Spinal cord (tissue), 10 donors: ENCODE measurements at places on chromosomes 1 and 21. TPM values are rescaled to one million over a fixed set of nuclear protein-coding genes. Genes with fewer than 3 reads are reported as not detected.
A peak's percentile ranks its signal among the peaks of the same experiment; 100 is the strongest.

Gene AIM2
- total RNA-seq, result 2.8 TPM

Gene SPRR1B
- not detected for total RNA-seq

Gene LYPLA2
- total RNA-seq, result 28.3 TPM

Gene PLPP3
- total RNA-seq, result 123 TPM

Gene LAMC1
- total RNA-seq, result 170 TPM

- no peaks in the 10 kb centered on the region for H3K27me3 ChIP-seq
- H3K27ac ChIP-seq, result no peak overlapping the region
- DNase-seq, result no peak
Observed at GRCh38 chr1:64171246-64171645, 32.2 kb upstream of the UBE2U start.

GRCh38 chr1:44842862-44843655 is at the start of gene PTCH2:
Gene PTCH2, minus strand, starts transcription at chr1:44843253. Its CDS starts 321 bp downstream, at chr1:44842932.
- DNase-seq, result peak; percentile 73
- H3K4me3 ChIP-seq, result peak within 1 kb of the TSS; percentile 70
- peaks cover 24% of the 10 kb centered on the region for H3K36me3 ChIP-seq
- peaks cover 30% of the 10 kb centered on the region for H3K4me1 ChIP-seq
- H3K27ac ChIP-seq, result peak within 1 kb of the TSS; percentile 71
- no peaks in the 10 kb centered on the region for H3K27me3 ChIP-seq

- H3K27ac ChIP-seq, result no peak overlapping the region
- H3K27me3 ChIP-seq, result no peaks in the 10 kb centered on the region
- no peaks in the 10 kb centered on the region for H3K36me3 ChIP-seq
- no peak for DNase-seq
- H3K4me1 ChIP-seq, result peaks cover 26% of the 10 kb centered on the region
Observed at GRCh38 chr1:7223334-7224080, 438.3 kb downstream of the CAMTA1 start.

DNA sequence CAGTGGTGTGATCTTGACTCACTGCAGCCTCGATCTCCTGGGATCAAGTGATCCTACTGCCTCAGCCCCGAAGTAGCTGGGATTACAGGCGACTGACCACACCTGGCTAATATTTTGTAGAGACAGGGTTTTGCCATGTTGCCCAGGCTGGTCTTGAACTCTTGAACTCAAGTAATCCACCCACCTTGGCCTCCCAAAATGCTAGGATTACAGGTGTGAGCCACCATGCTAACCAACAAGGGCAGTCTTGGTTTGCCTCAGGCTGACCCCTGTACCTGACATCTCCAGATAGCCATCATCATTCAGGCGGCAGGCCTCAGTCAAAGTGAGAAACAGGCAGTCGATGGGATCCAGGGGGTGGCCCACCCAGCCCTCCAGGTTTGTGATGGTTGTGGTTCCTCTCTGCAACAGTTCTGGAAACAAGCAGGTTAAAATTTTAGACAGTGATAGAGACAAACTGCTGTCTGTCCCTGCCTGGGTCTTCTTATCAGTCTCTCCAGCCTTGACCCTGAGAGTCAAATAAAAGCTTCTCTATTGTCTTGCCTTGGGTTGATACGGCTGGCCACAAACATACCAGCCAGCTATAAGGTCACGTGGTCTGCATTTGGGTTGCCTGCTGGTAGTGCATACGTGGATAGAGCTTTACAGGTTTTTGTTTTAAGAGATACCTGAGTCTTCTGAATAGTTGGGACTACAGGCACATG is 26.8 kb downstream of the UROD start:
- no peak for DNase-seq
- H3K27ac ChIP-seq, result no peak overlapping the region
- H3K36me3 ChIP-seq, result peaks cover 19% of the 10 kb centered on the region
- H3K27me3 ChIP-seq, result no peaks in the 10 kb centered on the region
- H3K4me1 ChIP-seq, result no peaks in the 10 kb centered on the region
- H3K4me3 ChIP-seq, result no peak overlapping the region

DNA sequence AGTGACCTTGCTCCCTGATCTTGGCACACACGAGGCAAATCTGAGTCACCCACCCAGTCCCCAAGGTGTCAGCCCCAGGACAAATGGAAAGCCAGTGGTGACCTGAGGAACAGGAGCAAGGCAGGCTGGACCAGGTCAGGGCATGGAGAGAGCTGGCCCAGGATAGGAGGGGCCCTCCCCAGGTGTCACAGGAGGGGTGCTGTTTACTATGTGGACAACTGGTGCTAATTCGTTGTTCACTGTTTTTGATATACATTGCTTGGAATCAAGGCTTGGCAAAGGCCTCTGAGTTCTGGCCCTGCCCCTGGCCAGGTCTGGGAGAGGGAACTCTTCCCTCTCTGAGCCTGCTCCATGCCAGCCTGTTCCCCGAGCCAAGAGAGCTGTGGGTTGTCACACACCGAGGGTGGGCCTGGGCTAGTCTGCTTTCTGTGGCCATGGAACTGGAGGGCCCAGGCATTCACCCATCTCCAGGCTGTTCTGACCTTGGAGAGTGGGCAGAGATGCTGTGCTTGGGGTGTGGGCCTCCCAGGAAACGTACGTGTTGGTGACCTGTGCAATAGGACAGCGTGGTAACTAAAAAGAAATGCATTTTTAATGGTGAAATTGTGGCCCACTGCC is 41.8 kb downstream of the CRYAA start:
- H3K36me3 ChIP-seq, result no peaks in the 10 kb centered on the region
- H3K27ac ChIP-seq, result no peak overlapping the region
- DNase-seq, result peak; percentile 29
- peaks cover 20% of the 10 kb centered on the region for H3K4me1 ChIP-seq
- no peaks in the 10 kb centered on the region for H3K27me3 ChIP-seq

DNA sequence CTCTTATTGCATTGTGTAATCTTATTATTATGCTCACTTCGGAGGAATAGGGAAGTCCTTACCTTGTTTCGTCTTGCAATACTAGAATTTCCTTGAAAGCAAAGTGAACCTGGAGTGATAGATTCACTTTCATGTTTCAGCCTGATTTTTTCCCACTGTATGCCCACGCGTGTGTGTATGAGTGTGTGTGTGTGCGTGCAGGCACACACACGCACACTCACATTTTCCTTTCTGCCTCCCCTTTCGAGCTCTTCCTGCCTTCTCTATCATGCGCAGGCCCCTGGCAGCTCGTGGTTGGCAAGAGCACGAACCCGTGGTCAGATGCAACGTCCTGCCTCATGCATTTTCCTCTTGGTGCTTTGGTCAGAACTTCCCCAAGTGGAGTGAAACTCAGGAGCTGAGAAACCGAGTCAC is at the start of gene GCSAML:
GCSAML (plus strand) TSS at position 366 of the 414 bp plus-strand sequence. CDS start 58 bp downstream, outside the sequence.
- no peak within 1 kb of the TSS for H3K4me3 ChIP-seq
- DNase-seq, result no peak
- H3K4me1 ChIP-seq, result no peaks in the 10 kb centered on the region
- H3K36me3 ChIP-seq, result no peaks in the 10 kb centered on the region
- H3K27me3 ChIP-seq, result no peaks in the 10 kb centered on the region

- no peaks in the 10 kb centered on the region for H3K4me1 ChIP-seq
- H3K27me3 ChIP-seq, result no peaks in the 10 kb centered on the region
- H3K4me3 ChIP-seq, result no peak overlapping the region
- no peak overlapping the region for H3K27ac ChIP-seq
- DNase-seq, result no peak
Observed at GRCh38 chr1:83918688-83919285, 80.1 kb downstream of the TTLL7 start.

GRCh38 chr1:69913977-69914376 is 291.4 kb downstream of the LRRC40 start:
- no peaks in the 10 kb centered on the region for H3K27me3 ChIP-seq
- no peak overlapping the region for H3K4me3 ChIP-seq
- DNase-seq, result no peak
- no peaks in the 10 kb centered on the region for H3K36me3 ChIP-seq
- H3K4me1 ChIP-seq, result no peaks in the 10 kb centered on the region

- H3K36me3 ChIP-seq, result no peaks in the 10 kb centered on the region
- no peaks in the 10 kb centered on the region for H3K4me1 ChIP-seq
- no peak overlapping the region for H3K27ac ChIP-seq
- no peaks in the 10 kb centered on the region for H3K27me3 ChIP-seq
- no peak overlapping the region for H3K4me3 ChIP-seq
Observed at GRCh38 chr1:90919190-90919719, 102.6 kb downstream of the ZNF644 start.

- DNase-seq, result no peak
- H3K27ac ChIP-seq, result peak overlapping the region; percentile 10
- peaks cover 15% of the 10 kb centered on the region for H3K4me1 ChIP-seq
- no peak overlapping the region for H3K4me3 ChIP-seq
- H3K27me3 ChIP-seq, result no peaks in the 10 kb centered on the region
Observed at GRCh38 chr1:110594456-110595352, 11.5 kb downstream of the KCNA2 start.
